T-helper 1 cell (primary cell): ENCODE measurements at places on chromosomes 7 and 10.
A peak's percentile ranks its signal among the peaks of the same experiment; 100 is the strongest.

DNA sequence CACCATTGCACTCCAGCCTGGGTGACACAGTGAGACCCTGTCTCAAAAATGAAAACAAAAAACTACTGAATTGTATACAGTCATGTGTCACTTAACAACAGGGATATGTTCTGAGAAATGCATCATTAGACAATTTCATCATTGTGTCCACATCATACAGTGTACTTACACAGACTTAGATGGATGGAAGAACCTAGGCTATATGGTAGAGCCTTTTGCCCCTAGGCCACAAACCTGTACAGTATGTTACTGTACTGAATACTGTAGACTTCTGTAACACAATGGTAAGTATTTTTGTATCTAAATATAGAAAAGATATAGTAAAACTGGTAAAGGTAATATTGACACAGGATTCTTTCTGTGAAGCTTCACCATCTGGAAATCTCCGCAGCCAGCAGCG lies 81.7 kb downstream of the KBTBD2 start:
- DNase-seq, result no peak

- DNase-seq, result no peak
Observed at GRCh38 chr10:29250066-29250465, 38.8 kb upstream of the LYZL1 start.

- DNase-seq, result no peak
Observed at GRCh38 chr10:110481919-110482318, 15.8 kb upstream of the DUSP5 start.

DNA sequence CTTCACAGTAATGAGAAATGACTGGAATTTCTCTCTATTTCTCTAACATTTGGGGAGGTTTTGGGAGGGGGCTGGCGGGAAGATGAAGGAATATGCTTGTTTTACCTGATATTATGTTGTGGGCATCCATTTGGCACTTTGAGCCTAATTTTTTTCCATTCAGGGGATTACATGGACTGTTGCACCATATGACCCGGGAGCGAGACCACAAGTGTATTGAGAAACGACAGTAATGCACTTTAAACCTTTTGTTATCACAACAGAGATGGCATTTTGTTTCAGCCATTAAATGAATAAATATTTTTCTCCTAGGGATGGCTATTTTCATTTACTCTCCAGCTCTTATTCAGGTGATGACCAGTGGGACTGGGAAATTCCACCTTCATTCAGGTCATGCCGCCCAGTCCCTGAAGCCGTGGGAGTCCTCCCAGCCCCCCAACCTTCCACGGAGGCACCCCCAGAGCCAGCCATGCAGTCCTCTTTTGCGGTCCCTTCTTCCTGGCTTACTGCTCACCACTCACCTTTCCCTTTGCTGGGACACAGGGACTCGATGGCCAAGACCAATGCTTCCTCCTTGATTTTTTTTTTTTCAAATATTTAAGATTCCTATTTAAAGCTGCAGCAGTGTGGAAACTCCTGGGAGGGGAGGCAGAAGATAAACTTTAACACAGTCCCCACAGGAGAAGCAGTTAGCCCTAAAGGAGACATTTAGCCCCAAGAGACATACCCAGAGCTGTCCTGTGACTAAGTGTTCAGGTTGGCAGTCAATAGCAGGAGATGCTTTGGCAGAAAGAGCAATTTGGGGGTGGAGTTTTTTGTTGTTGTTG lies 190.9 kb upstream of the YAE1 start:
- DNase-seq, result no peak

- no peak for DNase-seq
Observed at GRCh38 chr7:93039786-93040185, 78.0 kb downstream of the SAMD9 start.

DNA sequence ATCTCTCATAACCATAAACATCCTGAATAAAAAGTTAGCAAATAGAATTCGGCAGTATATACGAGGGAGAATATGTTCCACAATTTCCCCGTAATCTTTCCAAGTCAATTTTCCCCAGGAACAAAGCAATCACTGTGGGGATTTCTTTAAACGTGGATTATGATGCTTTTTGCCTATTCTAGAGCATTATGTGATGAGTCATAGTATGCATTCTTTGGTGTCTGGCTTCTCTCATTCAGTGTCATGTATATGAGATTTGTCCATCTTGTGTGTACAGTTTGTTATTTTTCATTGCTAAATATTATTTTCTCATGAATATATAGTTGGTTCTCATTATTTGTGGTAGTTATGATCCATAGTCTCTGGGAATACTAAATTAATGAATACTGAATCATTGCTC lies 9.9 kb upstream of the OR9A4 start:
- no peak for DNase-seq

DNA sequence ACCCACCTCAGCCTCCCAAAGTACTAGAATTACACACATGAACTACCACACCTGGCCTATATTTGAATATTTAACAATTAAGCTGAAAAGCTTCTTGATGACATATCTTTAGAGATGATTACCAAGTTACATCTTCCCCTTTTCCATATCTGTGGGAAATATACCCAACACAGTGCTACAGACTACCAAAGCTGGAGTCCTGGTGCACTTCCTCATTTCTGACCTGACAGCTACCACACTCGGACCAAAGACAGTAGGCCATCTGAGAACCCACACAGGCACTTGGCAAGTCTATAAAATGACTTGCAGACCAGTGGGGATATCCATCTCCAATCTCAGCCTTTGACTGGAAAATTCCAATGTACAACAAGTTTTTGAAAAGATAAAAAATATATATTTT lies 270.4 kb upstream of the KLF14 start:
- no peak for DNase-seq

DNA sequence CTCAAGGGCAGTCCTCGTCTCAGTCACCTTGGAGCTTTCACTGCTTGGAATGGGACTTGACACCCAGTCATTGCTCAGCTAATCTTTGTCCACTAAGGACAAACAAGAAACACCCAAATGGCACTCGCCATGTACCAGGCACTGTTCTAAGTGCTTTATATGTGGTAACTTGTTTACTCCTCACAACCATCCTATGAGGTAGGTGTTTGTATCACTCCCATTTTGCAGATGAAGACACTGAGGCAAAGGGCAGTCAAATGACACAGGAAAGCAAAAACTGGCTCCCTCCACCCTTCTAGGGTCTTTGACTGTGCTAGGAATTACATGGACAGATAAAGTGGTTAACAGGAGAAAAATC lies 24.7 kb downstream of the DNAJB12 start:
- peak; percentile 33 for DNase-seq

DNA sequence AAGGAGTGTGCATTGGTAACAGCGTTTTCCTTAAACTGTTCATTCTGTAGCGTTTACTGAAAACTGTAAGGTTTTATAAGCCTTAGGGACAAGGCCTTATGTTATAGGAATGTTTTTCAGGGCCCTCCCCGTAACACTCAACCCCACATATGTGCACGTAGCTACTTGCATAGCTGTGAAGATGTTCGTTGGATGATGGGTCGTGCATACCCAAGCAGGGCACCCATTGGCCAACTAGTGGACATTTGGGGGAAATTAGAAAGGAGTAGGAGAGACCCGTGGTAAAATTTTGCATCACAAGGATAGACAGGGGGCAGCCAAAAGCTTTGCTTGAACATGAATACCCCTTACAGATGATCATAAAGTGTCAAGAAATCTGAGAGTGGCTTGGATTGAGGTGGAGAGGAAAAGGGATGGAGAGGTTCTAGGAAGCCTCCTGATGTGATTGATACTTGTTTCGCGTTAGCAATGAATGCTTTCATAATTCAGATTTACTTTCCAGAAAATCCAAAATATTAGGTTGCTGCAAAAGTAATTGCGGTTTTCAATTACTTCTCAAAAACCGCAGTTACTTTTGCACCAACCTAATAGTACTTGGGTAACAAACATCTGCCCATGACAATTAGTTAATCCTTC lies 878 bp downstream of the SEC61A2 start:
- DNase-seq, result peak; percentile 16

DNA sequence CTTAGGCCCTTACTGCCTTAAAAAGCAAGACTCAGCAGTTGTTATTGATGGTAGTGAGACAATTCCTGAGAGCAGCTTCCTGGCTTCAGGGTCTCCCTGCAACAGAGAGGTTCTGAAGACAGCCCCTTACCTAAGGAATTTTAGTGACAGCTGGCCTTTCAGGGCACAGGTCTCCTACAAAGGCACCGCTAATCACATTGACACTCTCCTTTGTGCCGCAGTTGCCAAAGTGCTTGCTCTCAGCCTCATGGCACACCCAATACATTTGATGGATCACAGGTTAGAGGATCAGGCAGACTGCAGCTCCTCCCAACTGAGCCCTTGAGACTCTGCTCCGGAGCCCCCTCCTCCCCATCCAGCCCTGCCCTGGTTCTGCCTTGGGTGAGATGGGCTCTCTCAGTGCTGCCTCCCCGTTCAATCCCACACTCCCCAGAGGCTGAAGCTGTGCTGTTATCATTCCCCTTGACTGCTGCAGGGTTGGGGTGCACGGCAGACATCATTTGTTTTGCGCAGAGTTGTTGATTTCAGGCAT lies 198.2 kb downstream of the EMX2 start:
- DNase-seq, result no peak

DNA sequence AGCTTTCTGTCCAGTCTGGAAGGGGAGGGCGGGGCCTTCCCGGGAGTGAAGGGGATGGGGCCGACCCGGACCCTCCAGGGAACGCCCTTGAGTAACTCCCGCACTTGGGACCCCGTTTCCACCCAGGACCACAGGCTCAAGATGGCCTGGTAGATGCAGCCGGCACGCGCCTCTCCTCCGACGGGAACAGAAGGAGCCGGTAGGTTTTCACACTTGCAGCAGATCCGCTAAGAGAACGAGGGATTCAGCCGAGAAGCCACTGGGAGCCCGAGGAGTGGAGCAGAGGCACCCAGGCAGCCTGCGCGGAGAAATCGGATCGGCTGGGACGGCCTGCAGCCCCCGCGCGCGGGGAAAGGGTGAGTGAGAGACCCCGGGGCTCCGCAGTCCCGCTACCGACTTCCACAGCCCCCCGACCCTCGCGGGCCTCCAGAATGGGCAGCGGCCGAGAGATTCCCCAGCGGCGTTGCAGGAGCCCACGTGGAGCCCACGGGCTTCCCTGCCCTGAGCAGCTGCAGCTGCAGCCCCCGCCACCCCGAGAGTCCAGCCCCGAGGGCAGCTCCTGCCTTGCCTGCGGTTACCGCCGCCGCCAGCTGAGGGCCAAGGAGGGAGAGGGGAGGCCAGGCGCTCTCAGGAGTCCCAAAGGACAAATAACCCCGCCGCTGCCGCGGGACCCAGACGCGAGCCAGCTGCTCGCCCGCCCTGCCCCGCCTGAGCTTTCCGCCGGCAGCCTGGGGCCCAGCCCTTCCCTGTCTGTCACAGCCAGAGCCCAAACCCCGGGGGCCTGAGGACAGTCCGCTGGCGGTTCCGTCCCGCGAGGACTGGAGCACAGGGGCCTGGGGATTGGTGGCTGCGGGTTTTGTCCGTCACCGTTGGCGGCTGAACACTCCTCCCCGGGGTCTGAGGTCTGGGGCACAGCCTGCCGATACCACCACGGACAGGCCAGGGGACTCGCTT lies 21.8 kb downstream of the IFT22 start:
- DNase-seq, result no peak

- peak; percentile 40 for DNase-seq
Observed at GRCh38 chr10:26860102-26860442, 686 bp downstream of the ABI1 start.

DNA sequence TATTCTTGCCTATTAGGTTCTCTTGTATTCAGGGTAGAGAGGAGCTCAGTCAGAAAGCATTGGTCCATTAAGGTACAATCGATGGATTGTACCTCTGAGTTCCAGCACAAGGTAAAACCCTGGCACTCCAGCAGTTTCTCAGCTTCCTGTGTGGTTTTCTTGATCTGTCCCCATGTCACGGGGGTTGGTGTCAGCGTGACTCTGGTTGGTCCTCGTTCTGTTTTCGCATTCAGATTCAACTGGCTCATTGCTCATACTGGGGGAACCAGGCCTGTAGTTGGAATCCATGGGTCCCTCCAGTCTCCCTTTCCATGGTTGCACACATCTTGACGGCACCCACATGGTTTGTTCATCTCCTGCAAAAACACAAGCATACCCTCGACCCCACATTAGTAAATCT lies 32.7 kb upstream of the RASGEF1A start:
- no peak for DNase-seq

- no peak for DNase-seq
Observed at GRCh38 chr10:88138319-88138848, 275.0 kb downstream of the PTEN start.

GRCh38 chr10:17464545-17464944 lies 10.2 kb upstream of the ST8SIA6 start:
- DNase-seq, result no peak

DNA sequence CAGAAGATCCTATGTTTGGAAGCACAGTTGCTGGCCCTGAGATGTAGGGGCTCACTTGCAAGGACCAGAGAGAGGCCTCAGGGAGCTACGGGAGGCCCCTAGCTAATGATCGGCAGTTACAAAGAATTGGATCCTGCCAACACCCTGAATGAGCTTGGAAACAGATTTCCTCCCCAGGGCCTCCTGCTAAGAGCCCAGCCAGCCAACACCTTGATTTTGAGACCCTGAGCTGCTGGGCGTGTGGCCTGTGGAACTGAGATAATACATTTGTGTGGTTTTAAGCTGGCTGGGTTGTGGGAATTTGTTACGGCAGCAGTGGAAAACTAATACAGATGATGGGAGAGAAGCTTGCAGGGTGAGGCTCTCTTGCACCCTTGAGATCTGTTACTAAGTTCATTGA lies 3.9 kb downstream of the DOCK1 start:
- no peak for DNase-seq

- DNase-seq, result no peak
Observed at GRCh38 chr10:1093696-1094095, 37.5 kb downstream of the WDR37 start.

DNA sequence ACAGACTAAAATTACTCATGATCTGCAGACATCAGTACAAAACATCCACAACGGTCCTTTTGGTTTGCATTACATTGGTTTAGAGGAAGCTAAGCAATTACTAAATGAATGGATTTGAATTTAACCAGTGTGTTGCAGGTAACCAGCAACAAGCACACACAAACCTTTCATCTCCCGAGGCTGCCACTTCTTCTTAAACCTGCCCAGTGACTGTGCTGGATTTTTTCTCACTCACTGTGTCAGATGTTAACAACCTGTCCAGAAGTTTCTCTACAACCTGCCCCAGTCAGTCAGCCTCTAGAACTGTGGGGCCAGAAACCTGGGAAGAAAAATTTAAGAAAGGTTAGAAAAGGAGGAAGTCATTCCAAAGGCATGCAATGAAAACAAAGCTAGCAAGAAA lies 2.4 kb upstream of the MEOX2 start:
- DNase-seq, result no peak

- DNase-seq, result no peak
Observed at GRCh38 chr10:59508296-59508695, 145.9 kb upstream of the FAM13C start.

- DNase-seq, result no peak
Observed at GRCh38 chr7:108196004-108196403, 65.8 kb upstream of the LAMB4 start.

- no peak for DNase-seq
Observed at GRCh38 chr10:104233817-104234216, 1.7 kb upstream of the CFAP43 start.

- DNase-seq, result no peak
Observed at GRCh38 chr7:142357953-142358520, 100.2 kb upstream of the PRSS58 start.

- no peak for DNase-seq
Observed at GRCh38 chr10:86413046-86413728, 46.6 kb upstream of the GRID1 start.
